ENCODE measurements at places on chromosomes 1 and 21.

- no peak for DNase-seq
Observed at GRCh38 chr1:6477039-6477820, 11.3 kb upstream of the TNFRSF25 start.

DNA sequence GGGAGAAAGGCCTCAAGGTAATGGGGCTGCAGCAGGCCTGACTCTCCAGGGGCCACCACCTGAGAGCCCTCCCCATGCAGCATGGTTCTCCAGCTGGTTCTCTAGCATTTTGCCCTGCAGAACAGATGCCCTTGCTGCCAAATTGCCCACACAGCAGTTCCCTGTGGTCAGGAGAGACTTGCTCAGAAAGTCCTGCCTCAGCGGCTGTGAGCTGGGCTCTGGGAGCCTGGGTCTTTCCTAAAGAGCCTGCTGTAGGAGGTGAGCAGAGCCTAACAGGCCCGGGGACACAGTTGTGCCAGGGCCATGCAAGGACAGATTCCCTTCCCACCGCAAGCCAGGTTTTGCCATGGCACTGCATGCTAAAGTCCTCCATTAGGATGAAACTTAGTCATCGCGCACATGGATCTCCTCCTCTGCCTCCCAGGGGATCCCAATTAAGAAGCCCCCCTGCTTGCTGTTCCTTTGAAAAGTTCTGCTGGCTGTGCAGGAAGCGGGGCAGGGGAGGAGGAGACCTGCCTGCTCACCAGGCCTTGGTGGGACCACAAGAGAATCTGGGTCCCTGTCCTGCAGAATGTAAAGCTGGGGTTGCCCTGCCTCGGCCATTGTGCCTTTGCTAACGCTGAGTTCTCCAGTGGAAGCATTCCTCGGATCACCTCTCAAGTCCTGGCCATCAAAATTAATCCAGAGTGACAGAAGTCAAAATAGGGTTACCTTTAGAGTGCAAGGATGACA lies 21.4 kb downstream of the TEX35 start:
- DNase-seq = no peak

DNA sequence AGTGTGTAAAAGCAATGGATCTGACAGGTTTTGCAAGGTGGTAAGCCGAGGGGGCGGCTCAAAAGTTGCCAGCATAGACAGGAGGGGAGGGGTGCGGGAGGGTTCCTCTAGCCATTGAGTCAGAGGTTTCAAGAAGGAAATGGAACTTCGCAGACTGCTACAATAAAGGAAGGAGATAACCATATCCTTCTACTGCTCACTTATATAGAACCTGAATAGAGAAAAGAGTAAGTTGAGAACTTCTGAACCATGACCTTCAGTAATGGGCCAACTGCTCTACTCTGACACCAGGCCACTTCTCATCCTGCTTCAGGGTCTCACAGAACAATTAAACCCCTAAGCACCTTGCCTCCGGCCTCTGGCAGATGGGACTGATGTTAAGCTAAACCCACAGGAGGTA lies 26.3 kb upstream of the BCAR3 start:
- no peak for DNase-seq

GRCh38 chr1:186212568-186213224 lies 162.4 kb downstream of the TPR start:
- peak; percentile 40 for DNase-seq

DNA sequence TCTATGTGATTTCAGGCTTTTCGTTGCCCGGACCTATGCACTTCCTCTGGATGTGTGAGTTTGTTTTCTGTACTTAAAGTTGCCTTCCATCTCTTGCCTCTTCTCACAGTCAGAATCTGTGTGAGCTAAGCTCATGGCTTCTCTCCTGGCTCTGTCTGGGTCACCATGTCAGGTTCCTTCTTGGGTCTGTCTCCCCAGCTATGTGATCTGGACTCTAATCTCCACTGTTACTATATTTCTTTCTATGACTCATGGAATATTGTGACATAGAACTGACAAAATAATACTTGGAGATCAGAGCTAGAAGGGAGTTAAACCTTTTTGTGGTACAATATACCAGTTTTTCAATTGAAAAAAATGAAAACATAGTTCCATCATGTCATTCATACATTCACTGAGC lies 172.7 kb upstream of the FGGY start:
- no peak for DNase-seq

DNA sequence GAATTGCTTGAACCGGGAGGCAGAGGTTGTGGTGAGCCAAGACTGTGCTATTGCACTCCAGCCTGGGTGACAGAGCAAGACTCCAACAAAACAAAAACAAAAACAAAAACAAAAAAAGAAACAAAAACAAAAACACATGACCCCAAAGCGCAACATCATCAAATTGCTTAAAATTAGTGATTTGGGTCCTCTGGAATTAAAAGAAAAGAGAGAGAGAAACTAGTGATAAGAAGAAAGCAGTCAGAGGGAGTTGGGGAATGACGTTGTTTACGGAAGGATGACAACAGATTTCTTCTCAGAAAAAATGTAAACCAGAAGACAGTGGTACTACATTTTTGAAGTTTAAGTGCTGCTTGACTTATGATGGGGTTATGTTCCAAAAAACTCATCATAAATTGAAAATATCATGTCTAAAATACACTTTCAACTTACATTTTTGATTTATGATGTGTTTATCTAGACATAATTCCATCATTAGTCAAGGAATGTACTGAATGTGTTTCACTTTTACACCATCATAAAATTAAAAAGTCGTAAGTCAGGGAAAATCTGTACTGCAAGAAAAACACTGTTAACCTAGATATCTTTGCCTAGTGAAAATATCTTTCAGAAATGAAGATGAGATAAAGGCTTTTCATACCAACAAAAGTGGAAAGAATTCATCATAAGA lies 88.0 kb downstream of the MT1HL1 start:
- DNase-seq = no peak

- DNase-seq = no peak
Observed at GRCh38 chr1:183137782-183138181, 48.3 kb upstream of the LAMC2 start.

DNA sequence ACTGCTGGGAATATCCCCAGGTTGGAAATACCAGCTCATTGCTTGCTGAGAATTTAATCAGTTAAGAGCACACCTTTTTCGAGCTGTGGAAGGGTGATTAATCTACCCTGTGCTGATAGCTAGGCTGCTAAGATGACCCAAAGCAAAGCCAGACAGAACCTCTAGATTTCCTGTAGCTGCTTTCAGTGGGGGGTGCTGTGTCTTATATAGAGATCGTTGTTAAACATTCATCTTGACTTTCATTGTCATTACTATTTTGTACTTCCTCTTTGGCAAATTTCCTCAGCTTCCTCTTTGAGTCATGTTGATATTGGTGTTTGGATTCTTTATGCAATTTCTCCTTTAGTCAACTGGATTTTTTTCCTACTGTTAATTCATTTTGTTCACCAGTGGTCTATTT lies 155.3 kb downstream of the DISC1 start:
- DNase-seq = no peak

GRCh38 chr1:114901814-114902213 lies 47.2 kb downstream of the SYCP1 start:
- DNase-seq = no peak

DNA sequence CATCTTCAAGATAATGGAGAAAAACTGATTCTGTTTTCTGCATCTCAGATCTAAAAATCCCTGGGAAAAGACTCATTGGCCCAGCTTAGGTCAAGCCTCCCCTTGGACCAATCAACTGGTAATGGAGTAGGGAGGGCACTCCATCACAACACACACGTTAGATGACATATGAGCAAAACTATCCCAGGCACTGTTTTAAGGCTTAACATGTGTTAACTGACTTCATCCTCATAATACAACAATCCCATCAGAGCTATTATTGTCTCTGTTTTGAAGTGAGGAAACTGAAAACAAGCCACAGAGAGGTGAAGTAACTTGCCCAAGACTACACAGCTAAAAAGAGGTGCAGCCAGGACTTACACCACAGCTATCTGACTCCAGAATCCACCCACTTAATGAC lies 14.7 kb upstream of the CITED4 start:
- no peak for DNase-seq

DNA sequence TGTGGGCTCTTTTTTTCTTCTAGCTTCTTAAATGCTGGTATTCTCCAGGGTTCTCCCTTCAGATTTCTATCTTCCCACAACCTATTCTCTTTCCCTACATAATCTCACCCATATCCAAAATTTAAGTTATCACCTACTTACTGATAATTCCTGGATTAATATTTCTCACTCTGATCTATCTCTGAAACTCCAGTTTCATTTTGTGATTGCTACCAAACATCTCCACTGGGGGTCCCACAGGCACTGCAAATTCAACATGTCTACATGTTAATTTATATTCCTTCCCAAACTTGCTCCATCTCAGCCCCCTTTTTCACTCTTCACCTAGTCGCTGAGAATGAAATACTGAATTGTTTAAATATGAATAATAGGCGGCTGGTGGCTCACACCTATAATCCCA lies 9.9 kb upstream of the C1orf141 start:
- DNase-seq = no peak

DNA sequence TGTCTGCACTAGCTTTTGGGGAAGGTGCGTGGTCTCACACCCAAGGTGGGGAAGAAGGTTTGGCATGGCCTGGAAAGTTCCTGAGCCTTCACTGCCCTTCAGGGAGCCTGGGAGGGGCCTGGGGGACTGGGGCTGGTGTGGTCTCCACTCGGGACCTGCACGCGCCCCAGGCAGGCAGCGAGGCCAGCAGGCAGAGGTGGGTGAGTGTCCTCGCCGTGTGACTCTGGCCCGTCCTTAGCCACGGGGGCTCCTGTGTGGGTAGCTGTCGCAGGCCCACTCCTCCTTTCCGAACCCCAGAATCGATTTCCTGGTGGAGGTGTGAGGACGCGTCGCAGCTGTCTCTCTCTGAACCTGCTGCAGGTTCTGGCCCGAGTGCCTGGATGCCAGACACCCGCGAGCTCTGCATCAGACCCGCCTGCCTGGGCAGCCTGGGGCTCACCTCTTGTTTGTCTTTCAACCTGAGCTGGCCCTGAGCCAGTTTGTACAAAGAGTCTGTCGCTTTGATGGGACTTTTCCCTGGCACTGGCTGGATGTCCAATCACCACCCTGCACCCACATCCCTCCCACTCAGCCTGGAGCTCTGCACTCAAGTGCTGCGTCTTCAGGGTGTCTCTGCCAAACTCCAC lies 36.0 kb upstream of the SLC19A1 start:
- DNase-seq = peak; percentile 33

- DNase-seq = no peak
Observed at GRCh38 chr1:188058801-188059200, 1230.1 kb downstream of the PLA2G4A start.

DNA sequence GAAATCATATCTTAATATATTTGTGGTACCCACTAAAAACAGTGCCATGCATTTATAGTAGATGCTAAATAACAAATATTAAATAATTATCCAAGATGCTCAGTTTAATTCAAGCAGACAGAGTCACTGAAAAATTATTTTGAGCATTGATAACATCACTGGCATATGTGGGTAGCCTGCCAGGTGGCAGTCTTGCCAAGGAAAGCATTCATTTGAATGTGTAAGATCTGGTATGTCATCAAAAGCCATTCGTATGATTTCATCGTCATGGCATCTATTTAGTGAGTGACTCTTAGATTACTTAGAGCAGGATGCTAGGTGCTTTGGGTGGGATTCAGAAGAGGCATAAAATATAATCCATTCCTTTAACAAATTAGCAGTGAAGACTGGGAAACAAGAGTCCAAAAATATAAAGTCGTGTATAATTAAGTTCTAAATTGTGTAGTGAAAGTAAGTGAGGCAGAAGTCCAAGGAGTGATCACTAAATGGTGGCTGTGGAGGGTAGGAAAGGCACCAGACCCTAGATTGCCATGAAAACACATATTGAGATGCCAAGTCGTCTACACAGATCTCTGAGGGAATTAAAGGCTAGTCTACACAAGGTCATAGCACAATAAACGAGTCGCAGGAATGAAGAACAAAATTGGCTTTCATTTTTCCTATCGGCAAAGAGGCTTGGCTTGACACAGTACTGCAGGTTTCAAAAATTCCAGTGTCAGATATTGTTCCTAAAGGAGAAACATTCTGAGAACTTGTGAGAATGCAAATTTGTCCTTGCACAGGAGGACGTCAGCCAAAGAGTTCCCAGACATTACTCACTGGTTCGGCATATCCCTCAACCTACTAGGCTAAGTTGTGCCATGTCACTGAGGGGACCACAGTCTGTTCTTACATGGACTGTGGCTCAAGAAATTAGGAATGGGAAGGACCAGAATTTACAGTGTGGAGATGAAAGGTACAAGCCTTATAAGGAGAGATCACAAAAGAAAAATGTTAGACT lies 130.8 kb downstream of the LYPLAL1 start:
- no peak for DNase-seq

- DNase-seq = peak; percentile 4
Observed at GRCh38 chr1:201828217-201828819, 639 bp upstream of the IPO9 start.

DNA sequence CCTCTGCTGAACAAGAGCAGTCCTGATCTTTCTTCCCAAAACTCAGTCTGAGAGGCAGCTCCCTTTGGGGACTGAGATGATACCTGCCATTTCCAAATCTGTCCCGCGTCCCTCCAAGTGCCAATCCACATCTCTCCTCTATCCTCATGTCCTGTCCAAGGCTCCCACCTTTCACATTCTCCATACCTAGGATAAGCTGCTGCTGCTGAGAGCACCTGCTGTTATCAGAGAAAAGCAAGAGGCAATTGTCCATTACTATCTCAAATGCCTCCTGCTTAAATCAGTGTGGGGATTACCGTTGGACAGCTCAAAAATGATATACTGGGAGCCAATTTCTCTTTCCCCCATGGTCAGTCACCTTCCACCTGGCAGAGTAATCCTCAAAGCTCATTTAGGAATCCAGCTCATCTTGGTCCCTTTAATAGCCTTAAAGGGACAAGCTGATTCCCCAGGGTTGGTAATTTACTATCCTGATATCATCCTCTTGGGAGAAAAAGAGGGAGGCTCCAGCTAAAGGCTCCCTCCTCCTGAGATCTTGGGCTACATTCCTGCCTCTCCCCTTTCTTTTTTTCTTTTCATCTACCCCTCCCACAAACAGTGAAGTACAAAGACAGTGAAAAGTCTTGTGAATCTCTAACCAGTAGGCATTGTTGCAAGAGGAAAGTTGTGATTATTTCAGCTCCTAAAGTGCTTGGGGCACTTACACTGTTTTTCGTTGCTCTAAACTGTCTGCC lies 278.1 kb upstream of the CAMK1G start:
- no peak for DNase-seq

- no peak for DNase-seq
Observed at GRCh38 chr1:219027146-219027673, 146.5 kb upstream of the LYPLAL1 start.

DNA sequence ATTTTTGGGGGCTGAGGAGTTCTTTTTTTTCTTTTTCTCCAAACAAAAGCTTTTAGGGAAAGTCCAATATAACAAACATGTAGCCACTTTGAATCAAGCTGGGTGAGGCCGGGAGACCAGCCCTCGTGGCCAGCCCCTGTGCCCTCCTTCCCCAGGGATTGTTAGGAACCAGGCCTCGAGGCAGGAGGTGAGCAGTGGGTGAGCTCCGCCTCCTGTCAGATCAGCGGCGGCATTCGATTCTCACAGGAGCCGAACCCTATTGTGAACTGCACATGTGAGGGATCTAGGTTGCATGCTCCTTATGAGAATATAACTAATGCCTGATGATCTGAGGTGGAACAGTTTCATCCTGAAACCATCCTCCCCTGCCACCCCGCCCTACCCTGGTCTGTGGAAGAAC lies 41.8 kb upstream of the TTC22 start:
- DNase-seq = no peak

All from NCI-H510A (cell line).